ENCODE measurements at places on chromosomes 6 and 20.
A peak's percentile ranks its signal among the peaks of the same experiment; 100 is the strongest.

- DNase-seq = peak; percentile 89
Measured at GRCh38 chr6:113495521-113495920, 361.6 kb upstream of the MARCKS start.

GRCh38 chr6:3422435-3423070 is 34.3 kb downstream of the SLC22A23 start:
- no peak for DNase-seq

GRCh38 chr6:34340906-34341480 is 51.5 kb downstream of the NUDT3 start:
- no peak for DNase-seq

- no peak for DNase-seq
Measured at GRCh38 chr20:46127396-46128010, 9.4 kb downstream of the CD40 start.

GRCh38 chr6:4412488-4412887 is 277.1 kb upstream of the ECI2 start:
- DNase-seq = no peak

DNA sequence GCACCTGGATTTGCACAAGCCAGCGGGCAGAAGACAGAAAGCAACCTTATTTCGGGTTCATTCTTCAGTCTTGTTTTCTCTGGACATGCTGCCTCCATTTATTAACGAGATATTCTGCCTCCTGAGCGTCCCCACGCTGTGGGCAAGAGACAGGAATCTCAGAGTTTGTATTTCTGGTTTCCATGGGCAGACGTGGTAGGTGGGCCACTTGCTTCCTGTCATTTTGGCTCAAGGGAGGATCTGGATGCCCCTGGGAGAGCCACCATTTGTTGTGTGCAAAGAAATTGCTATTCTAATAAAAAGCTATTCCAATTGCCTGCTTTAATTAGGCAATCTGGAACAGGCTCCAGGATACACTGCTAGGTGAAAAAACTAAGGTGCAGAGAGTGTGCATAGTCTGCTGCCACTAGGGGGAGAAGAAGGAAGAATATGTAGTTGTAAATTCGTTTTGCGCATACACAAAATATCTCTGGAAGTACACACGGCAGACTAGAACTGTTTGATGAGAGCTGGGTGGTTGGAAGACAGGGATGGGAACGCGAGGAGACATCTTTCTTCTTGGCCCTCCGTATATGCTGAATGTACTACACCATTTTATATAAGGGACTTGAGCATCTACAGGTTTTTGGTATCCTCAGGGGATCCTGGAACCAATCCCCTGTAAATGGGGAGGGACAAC is 30.1 kb upstream of the SLC16A10 start:
- DNase-seq = peak; percentile 37

DNA sequence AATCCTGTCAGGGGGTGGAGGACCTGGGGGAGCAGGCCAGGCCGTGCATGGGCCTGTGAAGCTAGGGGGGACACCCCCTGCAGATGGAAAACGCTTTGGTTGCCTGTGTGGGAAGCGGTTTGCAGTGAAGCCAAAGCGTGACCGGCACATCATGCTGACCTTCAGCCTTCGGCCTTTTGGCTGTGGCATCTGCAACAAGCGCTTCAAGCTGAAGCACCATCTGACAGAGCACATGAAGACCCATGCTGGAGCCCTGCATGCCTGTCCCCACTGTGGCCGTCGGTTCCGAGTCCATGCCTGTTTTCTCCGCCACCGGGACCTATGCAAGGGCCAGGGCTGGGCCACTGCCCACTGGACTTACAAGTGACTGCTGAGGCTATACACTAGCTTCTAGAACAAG is 1.8 kb downstream of the ZBTB9 start:
- DNase-seq = no peak

DNA sequence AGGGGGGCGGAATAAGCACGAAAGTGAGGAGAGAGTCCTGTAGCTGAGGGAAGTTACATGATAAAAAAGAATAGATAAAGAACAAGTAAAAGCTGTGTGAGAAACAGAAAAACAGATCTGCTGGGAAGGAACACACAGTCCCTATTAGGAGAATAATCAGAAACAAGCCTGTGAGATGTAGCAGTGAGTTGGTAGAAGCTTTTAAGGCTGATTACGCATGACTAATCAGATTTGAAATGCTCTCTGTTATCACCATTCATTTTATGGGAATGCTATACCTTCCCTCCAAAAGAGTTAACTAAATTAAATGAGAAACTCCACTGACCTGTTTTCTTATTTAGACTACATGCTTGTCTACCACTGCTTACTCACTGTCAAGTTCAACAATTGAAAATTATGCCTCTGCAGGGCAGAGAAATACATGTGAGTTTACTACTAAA is 15.8 kb downstream of the REPS1 start:
- peak; percentile 32 for DNase-seq

DNA sequence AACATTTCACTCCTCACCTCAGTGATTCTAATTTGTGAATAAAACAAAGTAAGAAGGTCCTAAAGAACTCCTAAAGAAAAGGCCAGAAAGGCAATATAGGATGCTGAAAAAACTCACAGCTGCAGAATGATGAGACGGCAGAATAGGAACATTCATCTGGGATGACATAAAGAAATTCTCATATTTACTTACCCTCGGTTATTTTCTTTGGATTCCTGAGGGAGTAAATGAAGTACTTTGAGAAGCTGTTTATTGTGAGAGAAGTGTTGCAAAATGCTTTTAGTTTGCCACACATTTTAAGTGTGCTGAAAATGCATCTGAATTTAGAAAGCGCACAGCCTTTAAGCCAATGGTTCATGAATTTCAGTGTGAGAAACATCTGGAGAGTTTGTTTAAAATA is 35.7 kb upstream of the RBL1 start:
- DNase-seq = peak; percentile 39

GRCh38 chr6:93992976-93993375 is 573.6 kb upstream of the EPHA7 start:
- DNase-seq = no peak

DNA sequence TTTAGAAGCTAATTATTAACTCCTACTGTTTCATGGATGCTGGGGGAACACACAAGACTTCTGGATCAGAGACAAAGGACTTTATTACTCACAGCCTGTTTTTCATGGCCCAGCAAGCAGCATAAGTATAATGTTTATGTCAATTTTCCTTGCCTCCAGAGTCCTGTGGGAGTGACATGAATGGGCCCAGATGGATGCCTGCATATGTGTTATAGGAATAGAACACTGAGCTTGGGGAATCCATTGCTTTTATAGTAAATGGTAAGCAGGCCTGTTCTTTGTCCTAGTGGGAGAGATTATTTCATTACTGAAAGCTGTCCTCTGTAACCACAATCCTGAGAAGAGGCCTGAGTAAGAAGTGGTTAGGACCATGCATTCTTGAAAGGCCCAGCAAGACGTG is 25.6 kb downstream of the BLTP3A start:
- peak; percentile 44 for DNase-seq

DNA sequence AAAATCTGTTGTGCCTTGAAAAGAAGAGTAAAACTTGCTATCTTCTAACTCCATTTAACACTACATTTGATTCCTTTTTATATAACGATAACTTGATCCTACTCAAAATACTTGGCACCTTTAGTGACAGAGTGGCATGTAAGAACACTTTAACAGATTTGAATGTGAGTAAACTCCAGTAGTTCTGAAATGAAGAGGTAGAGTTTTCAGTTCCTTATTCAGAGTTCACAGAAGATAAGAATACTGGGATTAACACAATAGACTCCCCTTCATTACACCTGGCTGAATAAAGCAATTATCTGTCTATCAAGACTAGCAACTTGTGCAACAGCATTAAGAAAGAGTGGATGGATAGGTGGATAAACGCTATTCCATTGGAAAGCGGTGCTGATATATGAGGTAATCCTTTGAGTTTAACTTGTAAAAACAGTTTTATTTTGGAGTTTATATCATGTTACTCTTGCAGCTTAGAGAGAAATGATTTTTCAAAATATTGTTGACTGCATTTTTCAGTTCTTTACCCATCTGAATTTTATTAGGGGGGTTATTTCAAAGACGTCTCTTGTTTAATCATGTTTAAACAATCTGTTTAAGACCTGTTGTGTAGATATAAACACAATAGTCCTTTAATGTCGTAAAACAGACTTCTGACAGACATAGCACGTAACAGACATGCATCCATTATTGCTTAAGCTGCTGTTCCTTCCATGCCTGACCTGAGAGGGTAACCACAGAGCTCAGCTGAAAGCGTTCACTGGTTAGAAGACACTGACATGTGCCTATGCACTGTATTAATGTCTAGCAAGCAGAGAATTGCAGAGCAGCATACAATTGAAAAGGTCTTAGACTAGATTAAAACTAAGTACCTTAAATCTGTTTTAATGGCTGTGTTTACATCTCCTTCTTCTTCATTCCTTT is 102.4 kb upstream of the SUPT3H start:
- peak; percentile 43 for DNase-seq

DNA sequence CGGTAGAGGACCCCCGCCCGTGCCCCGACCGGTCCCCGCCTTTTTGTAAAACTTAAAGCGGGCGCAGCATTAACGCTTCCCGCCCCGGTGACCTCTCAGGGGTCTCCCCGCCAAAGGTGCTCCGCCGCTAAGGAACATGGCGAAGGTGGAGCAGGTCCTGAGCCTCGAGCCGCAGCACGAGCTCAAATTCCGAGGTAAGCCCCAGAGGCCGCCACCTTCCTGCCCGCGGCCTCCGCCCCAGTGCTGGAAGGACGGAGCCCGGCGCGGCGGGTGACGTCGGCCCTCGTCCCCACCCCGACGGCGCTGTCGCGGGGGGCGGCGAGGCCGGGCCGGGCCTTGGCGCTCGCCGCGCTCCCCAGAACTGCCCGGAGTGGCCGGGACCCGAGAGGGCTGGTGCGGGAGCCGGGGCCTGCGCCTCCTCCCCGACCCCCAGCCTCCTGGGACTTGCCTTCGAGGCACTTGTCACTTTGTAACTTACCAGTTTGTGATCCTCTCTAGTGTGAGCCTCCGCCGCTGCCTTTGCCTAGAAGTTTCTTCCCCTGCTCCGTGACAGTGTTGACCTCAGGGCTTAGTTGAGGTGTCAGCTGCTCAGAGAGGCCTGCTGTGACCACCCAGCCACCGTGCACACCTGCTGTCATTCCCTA is 417 bp downstream of the VAPB start:
- DNase-seq = peak; percentile 49

GRCh38 chr20:12098421-12098820 is 180.7 kb downstream of the BTBD3 start:
- no peak for DNase-seq

DNA sequence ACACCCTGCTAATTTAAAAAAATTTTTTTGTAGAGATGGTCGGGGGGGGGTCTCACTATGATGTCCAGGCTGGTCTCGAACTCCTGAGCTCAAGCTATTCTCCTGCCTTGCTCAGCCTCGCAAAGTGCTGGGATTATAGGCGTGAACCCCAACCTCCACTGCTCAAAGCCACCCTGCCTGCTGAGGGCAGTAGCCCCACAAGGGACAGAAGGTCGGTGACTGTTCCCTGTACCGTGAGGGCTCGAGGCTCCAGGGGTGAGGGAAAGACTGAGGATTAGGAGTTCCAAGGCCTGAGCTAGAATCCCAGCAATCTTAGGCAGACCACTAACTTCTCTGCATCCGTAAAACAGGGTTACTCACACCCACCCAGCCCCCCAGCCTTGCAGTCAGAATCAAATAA is 51.1 kb downstream of the CPNE5 start:
- DNase-seq = no peak

DNA sequence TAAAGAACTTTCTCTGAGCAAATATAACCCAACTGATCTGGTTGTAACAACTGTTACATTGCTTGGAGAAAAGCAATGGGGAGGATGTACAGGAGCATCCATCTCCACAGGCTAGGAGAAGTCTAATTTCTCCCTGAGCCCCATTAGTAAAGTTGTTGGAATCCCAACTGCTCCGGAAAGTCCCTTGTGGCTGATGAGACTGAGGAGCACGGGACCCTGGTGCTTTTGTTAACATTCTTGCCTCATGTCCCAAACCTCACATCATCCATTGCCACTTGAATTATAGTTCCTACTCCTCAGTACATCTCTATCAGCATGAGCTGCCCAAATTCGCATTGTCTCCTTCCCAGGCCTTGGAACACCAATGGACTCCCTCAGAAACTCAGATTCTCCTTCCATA is 260.6 kb upstream of the BMP2 start:
- DNase-seq = peak; percentile 3

GRCh38 chr6:106626485-106626884 is 2.8 kb downstream of the RTN4IP1 start:
- no peak for DNase-seq
